SW480 (cell line): ENCODE measurements at places on chromosomes 1 and 21.
A peak's percentile ranks its signal among the peaks of the same experiment; 100 is the strongest.

DNA sequence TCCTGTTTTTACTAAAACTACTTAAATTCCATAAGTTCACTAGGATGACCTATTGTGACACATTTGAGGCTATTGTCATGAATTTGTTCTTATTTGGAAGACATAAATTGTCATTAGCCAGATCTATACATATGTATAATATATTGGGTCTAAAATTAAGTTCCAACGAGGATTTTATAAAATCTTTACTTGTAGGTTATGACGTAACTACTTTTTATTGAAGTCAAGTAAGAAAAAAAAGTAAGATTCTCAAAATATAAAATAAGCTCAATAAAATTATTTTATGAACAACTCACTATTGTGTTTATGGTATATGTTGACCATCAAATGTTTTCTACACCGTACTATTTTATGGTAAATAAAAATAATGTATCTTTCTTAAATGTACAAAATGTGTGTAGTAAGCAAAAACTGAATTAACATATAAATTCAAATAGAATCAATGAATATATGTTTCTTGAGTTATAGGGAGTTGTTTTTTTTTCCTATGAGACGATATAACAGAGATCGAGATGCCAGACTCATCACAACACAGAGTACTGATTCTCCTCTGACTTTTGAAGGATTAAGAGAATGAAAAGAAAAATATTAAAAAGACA, 64.1 kb downstream of the NEGR1 start:
- no peak for DNase-seq

DNA sequence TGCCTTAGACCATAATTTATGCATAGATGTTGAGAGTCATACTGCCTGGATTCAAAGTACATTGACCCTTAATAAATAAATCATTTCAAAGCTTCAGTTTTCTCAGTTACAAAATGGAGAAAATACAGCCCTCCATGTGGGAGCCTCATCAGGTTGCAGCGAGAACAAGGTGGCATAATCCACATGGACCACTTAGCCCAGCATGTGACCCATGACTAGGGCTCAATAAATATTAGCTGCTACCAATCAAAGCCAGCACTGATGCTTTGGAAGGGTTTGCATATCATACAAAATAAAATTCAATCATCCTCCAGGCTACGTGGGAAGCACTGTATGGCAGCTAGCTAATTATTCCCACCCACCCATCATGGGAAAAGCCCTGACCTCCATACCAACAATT, 33.5 kb upstream of the RGS7 start:
- no peak for DNase-seq

DNA sequence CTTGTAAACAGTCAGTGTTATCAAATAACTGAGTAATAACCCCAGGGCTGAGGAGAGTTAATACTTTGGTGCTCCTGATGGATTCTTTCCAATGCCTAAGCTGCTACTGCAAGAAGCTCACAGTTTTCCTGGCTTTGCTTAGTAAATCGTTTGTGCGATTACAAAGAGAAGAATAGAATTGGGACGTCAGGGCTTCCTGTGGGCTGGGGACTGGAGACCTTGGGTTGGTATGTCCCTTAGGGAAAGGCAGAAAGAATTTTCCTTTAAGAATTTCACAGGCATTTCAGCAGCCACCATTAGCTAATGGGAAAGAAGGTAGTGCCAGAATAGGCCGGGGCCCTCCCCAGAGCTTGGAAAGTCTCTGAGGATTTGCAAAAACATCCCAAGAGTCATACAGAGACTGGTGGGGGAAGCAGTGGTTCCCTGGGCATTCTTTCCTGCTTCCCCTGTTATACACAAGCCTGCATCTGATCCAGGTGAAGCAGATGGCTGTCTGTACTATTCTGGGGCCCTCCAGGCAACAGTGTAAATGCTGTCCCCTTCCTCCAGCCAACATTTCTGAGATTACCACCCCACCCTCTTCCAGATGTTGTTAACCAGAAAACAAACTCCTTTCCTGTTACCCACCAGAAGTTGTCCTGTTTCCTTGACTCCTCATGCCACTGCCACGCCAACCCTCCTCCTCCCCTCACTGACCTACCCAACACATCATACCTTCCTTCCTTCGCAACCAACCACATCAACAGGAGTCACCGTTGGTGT, 40.2 kb downstream of the PLXNA2 start:
- no peak for DNase-seq

GRCh38 chr1:24425441-24425840, 9.8 kb downstream of the NIPAL3 start:
- no peak for DNase-seq

GRCh38 chr1:220378571-220379302, 106.5 kb upstream of the RAB3GAP2 start:
- peak; percentile 22 for DNase-seq

GRCh38 chr1:27141266-27142003, 13.5 kb downstream of the SLC9A1 start:
- peak; percentile 79 for DNase-seq

DNA sequence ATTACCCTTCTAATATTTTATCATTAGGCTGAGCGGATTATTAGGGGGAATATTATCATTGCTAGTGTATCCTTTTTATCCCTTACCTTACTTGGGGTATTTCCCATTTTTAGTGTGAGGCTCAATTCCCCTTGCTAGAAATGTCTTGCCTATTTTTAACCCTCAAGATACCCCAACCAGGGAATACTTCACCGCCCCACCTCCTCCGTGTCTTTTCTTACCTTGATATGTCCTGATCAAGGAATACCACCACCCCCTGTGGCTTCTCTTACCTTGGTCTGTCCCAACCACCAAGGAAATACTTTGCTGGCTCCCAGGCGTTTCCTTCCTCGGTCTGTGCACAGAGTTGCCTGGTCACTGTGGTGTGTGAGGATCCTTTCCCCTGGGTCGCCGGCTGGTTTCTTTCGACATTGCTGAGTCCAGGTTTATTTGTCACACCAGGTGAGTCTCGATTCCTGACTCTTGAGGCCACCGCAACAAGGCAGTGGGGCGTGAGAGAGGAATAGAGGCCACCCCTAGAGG, 57.8 kb downstream of the SERINC2 start:
- DNase-seq = no peak

GRCh38 chr1:43279666-43280065, 5.7 kb downstream of the C1orf210 start:
- no peak for DNase-seq

GRCh38 chr1:110477041-110477440, 26.1 kb downstream of the PROK1 start:
- DNase-seq = peak; percentile 69

DNA sequence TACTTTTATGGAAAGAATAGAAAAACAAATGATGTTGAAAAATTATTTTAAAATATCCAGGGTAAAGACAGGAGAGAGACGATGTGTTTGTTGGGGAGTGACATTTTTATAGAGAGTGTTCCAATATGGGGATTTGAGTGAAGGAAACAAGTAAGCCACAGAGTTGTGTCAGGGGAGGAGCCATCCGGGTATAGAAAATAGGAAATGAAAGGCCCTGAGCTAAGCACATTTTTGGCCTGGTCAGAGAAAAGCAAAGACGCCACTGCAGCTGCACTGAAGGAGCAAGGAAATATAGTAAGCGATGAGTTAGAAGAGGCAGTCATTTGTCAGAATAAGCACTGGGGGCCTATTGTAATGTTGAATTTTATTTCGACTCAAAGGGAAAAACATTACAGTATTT, 107.3 kb upstream of the ADGRL4 start:
- DNase-seq = no peak

DNA sequence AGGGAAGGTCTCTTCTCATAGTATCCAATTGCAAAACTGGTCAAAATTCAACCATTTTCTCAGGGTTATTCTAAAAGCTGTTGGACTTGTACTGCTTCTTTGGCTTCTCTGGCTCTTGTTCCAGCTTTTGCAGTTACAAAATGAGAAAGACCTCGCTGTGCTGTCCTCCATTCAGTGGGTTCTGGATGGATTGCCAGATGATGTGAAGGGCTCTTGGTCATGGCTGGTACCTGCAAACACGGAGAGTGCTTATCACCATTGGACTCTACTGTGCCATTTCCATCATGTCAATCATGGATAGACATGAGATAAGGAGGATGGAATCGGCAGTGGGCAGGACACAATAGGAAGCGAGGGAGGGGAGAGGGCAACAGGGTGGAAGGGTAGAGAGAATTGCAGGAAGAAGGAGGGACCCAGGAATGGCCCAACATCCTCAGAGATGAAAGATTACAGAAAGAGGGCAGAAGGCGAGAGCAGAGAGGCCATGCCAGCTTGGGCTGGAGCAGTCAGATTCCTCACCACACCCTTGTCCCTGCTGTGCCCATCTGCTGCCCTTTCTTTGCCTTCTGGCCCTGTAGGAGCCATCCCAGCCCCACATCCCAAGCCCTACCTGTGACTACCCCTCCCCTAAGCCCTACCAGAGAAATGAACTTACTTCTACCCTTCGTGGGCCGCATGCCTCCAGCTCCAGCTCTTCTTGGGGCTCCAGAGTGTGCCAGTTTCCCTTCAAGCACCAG, 70.3 kb downstream of the HIVEP3 start:
- no peak for DNase-seq

- DNase-seq = no peak
Observed at GRCh38 chr21:32974653-32975052, 51.1 kb upstream of the OLIG2 start.

DNA sequence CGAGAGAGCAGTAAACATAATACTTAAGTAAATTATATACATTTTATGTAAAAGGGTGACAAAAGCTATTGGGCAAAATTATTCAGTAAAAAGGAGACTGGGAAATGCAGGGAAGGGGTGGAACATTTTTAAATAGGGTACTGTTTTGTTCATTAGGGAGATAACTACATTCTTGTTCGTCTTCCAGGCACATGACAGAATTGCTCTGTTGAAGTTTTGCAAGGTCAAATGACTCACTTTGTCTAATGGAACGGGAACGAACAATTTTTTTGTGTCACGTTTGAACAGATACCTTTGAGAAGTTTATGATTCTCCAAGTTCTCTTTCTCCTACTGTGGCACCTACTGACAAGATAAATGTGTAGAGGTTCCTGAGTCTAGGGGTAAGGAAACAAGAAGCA, 382.3 kb upstream of the ZRANB2 start:
- DNase-seq = no peak

DNA sequence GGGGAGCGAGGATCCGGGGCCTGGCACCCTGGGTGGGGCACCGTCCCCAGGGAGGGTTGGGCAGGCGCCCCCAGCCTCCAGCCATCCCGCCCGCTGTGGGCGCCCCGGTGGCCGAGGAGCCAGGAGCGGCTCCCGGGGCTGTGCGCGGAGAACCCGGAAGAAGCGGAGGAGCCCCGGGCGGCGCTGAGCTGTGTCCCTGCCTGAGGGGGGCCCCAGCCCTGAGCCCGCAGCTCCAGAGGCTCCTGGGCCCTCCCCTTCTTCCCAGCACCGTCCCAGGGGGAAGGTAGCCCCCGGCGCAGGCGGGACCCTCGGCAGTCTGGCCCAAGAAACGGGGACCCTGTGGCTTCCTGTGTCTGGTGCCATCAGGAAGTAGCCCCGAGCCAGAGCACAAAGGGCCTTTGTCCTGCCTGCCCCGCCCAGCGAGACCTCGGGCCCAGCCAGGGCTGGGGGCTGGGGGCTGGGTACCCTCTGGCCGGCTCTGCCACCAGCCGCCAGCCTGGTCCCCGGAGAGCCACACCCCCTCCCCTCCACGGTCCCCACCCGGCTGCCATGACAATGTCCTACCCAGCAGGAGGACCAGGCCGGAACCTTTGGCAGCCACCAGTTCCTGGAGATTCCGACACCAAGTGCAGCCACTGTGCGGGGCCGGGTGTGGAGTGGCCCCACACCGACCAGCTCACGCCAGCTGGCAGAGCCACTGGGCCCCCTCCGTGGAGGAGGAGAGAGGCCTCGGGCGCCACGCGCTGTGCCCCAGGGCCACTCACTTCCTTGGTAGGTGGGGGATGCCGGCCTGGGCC, 15.6 kb upstream of the TTLL10 start:
- peak; percentile 96 for DNase-seq

DNA sequence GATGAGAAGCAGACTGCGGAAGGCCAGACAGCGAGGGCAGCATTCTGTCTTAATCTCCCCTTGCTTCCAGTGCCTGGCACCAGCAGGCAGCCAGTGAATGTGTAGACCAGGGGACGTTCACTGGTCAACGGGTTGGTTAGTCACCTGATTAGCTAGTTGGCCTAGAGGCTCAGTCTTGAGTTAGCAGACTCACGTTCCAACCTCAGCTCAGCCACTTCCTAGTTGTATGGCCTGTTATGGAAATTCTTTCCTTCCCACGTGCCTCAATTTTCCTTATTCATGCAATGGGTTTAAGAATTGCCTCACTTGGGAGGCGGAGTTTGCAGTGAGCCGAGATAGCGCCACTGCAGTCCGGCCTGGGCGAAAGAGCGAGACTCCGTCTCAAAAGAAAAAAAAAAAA, 249.6 kb upstream of the TMEM51 start:
- no peak for DNase-seq

DNA sequence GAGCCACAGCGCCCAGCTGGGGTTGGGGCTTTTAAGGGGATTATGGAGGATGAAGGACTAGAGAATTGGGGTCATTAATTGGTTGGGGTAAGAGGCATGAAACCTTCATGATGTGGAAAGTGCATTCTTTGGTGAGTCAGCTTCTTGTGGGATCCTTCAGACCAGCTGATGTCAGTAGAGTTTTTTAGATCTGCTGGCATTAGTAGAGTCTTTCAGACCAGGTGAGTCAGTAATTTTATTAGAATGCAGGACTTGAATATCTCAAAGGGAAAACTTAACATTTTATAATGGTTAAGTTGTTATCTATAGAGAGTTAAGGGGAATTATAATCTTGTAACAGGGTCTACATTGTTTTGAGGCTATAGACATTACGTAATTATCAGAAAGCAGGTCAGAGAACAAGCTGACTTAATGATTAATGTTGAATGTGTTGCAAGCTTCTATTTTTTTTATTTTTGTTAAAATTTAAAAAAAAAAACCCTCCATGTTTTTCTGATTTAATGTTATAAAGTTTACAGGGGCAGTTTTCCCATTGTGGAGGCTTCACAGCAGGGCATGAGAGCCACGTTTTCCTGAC, 160.9 kb upstream of the FMN2 start:
- DNase-seq = no peak

- no peak for DNase-seq
Observed at GRCh38 chr1:181397845-181398244, 85.5 kb upstream of the CACNA1E start.
